ENCODE measurements at places on chromosomes 3 and 15.

DNA sequence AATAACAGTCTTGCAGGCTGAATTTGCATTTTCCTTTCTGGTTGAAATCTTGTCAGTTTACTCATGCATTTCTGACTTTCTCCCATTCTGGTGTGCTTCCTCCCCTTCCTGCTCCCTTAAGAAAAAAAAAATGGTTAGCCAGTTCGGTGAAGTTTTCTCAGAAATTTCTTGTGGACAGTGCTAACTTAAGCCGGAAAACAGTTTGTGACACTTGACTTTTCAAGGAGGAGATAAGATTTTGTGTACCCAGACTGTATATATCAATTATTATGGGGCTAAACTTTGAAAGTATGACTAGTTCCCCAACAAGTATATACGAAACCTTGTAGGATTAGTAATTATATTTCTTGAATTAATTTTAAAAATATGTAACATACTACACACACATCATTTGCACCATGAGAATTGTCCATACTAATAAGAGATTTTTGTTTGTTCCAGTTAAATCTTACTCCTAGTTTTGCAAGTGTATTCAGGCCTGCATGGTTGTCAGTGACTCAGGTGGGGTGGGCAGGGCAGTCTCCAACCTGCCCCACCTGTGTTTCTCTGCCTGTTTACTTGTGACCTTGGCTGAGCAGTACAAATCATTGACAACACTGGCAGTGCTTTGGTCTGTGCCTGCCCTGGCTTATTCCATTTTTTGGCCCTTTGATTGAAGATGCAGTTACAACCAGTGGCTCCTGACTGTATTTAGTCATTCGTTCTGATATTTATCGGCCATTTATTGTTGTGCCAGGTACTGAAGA, 19.1 kb downstream of the UBE2E1 start:
- no peak for DNase-seq

- no peak for DNase-seq
Measured at GRCh38 chr3:161350916-161351315, 20.4 kb downstream of the SPTSSB start.

DNA sequence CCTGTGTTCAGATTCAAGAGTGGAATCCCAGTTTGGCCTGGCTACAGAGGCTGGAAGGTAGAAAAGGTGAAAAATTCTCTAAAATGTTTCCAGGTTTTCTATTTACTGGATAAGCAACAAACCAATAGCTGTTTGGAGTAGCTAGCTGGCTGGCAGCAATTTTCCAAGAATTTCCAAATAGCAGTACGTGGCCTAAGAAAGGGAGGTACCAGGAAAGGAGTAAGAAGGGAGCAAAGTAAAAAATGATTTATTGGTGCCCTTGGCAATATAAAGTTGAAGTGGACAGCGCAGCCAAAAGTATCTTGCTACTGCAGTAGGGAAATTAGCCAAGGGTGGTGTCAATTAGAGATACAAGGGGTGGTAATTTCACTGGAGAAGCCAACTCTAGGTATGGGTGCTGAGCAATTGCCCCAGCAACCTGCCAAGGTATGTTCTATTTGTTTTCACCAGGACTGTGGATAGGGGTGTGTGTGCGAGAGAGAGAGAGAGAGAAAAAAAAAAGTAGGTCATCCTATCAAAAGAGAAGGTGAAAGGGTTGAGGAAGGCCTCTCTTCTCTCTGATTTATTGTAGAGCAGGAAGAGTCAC, 40.8 kb upstream of the THBS1 start:
- DNase-seq = no peak

GRCh38 chr15:100048736-100049135, 293.0 kb downstream of the ADAMTS17 start:
- DNase-seq = no peak

GRCh38 chr15:62834686-62835329, 207.7 kb upstream of the TPM1 start:
- no peak for DNase-seq

DNA sequence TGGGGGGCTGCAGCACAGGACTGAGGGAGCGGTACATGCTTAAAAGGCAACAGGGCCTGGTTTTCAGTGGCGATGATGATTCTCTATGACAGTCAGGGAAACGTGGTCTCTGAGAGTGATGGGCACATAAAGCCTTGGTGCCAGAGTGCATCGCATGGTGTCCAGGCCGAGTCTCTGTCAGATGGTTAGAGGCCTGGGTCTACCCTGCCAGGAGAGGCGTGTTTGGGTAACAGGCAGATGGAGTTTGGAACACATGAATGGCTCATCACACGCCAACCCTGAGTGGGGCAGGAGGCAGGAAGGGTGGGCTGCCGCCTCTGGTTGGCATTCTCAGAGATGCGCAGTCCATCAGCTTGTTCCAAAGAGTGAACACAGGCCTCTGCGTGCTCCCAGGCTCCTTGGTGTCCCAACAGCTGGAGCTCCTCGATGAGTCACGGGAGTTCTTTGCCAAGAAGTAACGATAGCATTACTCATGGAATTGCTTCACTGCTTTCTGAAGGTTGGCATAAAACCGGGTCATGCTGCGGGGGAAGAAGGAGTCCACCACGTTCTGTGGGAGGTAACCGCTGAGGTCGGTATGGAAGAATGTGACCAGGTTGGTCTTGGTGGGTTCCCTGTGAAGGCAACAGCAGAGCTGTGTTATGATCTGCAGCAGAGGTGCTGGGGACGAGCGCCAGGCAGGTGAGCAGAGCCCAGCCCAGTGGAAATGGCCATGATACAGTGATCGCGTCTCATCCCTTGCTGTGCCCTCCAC, 11.0 kb downstream of the STARD5 start:
- DNase-seq = no peak

DNA sequence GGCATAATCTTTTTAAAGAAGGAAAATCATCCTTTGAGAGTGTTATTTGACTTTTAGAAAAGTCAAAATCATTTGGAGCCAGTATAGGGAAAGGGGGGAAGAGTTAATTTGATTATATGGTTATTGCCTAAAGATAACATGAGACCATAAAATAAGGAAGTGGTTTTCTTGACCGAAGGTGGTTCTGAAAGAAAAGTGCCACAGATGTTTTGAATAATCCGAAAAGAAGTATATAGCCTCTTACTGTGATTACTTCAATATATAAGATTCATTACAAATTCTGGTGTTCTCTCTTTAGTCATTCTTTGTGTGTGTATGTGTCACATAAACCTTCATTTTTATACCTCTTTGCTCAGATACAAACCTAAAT, 1.1 kb downstream of the DNAJB11 start:
- DNase-seq = no peak
